NCI-H526 treated with DMSO at 0.1 percent for 48 hours (cell line): ENCODE measurements at places on chromosomes 6 and 20.

GRCh38 chr6:167031082-167031709 is 32.0 kb downstream of the CEP43 start:
- DNase-seq = no peak

GRCh38 chr20:57579898-57580447 is 19.1 kb downstream of the PCK1 start:
- peak; percentile 55 for DNase-seq

DNA sequence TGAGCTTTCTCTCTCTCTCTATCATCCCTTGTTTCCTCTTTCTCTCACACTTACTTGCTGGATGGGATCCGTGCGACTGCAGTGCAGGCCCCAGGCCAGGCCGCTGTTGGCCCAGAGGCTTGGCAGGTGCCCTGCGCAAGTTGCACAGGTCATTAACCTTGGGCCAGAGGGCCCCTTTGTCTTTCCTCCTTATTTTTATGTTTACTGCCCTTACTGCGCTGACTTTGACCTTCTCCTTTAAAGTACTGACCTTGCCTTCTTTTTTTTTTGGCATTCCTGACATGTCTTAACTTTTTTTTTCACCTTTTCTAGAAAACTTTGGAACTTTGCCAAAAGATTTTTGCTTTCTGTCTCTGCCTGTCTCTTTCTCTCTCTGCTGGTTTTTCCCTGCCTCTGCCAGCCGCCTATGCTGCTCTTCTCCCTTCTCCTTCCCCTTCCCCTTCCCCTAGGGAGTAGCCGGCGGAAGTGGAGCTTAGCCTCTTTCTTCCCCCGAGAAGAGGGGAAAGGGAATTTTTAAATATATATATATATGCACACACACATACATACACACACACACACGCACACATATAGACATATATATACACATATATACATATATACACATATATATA is 59.6 kb upstream of the CDH4 start:
- no peak for DNase-seq

- no peak for DNase-seq
Measured at GRCh38 chr6:167154291-167154690, 3.5 kb downstream of the GPR31 start.

- no peak for DNase-seq
Measured at GRCh38 chr6:157905590-157906342, 75.9 kb upstream of the SYNJ2 start.

GRCh38 chr20:36792422-36792821 is 18.9 kb upstream of the DSN1 start:
- peak; percentile 40 for DNase-seq

- DNase-seq = no peak
Measured at GRCh38 chr20:10453241-10453640, 18.1 kb downstream of the SLX4IP start.

DNA sequence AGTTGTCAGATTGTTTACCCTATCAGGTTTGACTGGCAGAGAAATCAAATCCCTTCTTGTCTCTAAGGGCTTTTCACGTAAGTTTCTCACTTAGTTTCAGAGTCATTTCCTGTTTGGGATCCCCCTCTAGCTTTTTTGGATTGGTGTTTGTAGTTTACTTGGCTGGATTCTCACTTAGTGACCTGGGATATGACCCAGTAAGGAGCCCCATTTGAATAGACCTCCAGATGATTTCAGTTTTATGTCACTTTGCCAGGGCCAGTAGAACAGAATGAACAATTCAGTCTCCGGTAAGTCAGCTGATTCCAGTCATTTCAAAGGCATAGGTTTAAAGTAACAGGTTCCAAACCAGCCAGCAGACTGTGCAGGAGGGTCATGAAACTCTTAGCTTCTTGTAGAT is 8.2 kb downstream of the FAM135A start:
- no peak for DNase-seq

DNA sequence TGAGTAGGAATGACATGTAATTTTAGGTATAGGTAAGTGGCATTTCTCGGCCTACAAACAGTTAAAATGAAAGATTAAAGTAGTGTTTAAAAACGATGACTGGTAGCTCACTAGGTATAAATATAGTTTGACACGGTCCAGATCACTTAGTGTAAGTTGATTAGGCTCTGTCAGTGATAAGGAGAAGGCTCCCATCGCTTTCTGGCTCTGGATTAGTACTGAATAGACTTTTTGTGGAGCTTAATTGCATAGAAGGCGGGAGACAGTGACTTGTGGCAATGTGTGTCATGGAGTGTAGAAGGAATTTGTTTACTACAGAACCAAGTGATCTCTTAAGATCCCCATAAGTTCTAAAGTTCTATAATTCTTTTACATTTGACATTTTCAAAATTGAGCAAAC is 6.7 kb downstream of the PYGB start:
- DNase-seq = no peak

GRCh38 chr20:48686238-48687116 is 141.3 kb downstream of the PREX1 start:
- no peak for DNase-seq

DNA sequence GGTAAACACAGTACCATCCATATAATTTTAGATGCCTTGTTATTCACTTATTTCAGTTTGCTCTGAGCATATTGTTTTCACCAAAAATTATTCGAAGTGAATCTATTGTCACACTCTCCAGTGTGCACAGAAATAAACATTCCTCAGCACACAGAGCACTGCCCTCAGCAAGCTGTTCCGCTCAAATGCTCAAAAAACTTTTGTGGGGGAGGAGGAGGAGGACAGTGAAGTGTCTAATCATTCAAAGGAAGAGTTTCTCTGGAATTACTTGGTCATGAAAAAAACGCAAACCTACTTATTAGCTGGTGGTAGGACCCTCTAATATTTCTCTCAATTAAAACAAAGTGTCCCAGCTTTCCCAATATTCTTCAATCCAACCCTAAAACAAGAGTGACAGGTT is 88.3 kb downstream of the DTNBP1 start:
- DNase-seq = no peak

DNA sequence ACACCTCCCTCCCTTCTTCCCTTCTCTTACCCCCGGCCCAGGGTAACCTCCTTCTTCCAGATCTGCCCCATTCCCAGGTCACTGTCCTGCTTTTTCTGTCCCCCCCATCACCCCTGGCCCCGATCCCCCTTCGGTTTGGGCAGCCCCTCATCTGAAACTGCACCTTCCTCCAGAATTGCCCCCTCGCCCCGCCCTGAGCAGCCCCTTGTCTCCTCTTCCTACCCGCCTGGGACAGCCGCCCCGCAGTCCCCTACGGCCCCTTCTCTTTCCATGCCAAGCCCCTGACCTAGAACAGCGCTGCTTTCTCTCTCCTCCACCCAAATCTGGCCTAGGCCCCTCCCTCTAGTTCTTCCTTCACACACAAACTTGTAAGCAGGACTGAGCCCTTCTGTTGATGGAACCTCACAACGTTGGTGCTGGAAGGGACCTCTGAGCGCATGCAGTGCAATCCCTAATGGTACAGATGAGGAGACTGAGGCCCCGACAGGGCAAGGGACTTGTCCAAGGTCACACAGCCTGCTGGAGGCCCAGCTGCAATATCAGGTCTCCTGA is 630 bp downstream of the PPP2R5D start:
- DNase-seq = no peak

GRCh38 chr6:45605971-45606370 is 228.2 kb upstream of the SUPT3H start:
- no peak for DNase-seq

- DNase-seq = no peak
Measured at GRCh38 chr6:106379951-106380350, 19.4 kb downstream of the CRYBG1 start.

DNA sequence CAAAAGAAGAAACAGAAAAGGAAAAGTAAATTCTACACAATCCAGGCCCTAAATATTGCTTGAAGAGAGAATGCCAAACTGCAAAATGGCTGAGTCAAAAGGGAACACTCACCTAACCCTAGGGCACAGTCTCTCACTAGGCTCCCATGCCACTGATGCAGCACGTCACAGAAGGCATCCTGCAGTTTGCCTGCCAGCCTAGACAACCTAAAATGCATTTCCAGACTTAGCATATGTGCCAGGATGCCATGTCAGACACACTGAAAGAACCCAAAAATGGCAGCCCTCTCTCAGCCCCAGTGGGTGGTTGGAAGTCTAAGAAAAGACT is 10.6 kb upstream of the SIRPD start:
- no peak for DNase-seq

DNA sequence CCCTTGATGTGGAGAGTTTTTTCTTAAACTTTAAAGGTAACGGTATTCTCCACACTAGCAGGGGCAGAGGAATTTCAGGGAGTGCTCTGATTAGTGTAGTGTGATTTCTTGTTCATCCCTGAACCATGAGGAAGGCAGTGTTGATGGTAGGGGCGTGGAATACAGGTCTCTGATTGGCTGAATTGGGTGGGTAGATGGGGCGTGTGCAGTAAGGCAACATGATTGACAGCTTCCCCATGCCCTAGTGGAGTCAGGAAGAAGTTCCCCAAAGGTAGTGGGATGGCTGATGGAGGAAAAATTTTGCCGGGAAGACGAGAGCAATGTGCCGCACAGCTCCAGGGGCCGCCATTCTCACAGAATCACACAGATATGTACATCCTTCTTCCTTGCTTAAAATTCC is 97.4 kb upstream of the SALL4 start:
- DNase-seq = no peak

GRCh38 chr6:22765015-22765414 is 195.6 kb downstream of the HDGFL1 start:
- no peak for DNase-seq

- no peak for DNase-seq
Measured at GRCh38 chr6:10526156-10526555, 5.0 kb downstream of the GCNT2 start.

DNA sequence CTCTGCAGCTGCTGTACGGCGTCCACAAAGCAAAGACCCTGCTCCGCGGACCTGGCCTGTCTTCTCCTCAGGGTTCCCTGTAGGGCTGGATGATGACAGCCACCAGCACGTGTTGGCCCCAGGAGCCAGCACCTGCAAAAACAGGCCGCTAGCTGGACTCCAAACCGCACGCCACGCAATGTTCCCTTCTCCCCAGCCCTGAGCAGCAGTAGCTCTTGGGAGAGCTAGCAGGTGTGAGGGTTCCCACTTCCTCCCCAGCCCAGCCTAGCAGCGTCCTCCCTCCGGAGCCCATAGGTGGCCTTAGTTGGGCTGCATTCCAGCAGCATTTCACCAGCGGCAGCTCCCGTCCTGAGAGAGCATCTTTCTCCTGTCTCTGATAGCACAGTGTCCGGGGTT is 42.3 kb downstream of the DACT2 start:
- DNase-seq = no peak

DNA sequence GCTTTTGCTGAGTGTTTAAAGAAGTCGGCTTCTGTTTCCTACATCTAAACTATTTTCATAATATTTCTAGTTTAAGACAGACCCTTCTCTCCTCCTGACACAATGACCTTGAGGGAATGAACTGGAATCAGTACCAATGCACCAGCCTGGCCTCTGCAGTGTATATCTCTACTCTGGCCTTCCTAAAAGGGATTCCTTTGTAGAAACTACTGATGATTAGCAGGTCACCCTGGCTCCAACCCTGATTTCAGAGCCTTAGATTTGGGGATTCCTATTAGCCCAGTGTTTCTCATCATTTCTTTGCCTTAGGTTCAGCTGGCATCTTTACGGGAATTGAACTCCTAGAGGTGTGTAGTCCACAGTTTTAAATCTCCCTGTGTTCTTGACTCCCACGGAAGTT is 75.4 kb downstream of the ADGRB3 start:
- DNase-seq = no peak

GRCh38 chr6:152218887-152219286 is 411.4 kb downstream of the ESR1 start:
- DNase-seq = no peak

DNA sequence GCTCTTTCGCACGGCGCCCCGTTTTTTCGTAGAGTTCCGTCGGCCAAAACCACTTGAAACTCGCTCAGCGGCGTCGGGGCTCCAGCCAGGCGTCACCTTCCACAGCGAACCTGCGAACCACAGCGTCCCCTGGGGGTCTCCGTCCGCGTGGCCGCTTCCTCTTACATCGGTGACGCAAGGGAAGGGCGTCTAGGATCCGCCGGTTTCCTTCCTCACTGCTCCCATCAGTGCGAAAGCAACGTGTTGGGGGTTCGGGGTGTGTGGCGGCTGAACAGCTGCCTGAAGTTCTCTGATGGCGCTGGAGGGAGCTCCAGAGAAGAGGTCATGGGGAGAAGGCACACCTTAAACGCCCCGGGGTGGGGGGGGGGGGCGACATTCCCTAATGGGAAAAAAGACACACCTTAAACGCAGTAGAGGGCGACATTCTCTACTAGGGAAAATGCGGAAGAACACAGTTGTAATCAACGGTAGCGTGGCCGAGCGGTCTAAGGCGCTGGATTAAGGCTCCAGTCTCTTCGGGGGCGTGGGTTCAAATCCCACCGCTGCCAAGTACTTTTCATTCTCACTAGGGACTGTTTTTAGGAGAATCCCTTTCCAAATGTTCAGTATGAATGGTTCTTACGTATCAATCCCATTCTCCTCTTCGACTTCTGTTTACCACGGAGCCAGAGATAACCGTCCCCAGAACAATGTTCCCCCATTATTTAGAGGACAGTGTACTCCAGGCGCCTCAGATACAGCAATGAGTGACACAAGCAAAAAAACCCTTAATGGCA is 16.4 kb downstream of the ZNF311 start:
- DNase-seq = no peak

GRCh38 chr20:23449421-23449820 is 3.3 kb downstream of the CST11 start:
- DNase-seq = no peak

DNA sequence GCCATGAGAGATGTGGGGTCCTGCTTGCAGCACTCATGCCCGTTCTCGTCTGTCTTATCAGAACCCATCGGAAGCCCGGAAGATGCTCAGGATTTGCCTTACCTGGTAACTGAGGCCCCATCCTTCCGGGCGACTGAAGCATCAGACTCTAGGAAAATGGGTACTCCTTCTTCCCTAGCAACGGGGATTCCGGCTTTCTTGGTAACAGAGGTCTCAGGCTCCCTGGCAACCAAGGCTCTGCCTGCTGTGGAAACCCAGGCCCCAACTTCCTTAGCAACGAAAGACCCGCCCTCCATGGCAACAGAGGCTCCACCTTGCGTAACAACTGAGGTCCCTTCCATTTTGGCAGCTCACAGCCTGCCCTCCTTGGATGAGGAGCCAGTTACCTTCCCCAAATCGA is 8.3 kb downstream of the PI16 start:
- DNase-seq = no peak

DNA sequence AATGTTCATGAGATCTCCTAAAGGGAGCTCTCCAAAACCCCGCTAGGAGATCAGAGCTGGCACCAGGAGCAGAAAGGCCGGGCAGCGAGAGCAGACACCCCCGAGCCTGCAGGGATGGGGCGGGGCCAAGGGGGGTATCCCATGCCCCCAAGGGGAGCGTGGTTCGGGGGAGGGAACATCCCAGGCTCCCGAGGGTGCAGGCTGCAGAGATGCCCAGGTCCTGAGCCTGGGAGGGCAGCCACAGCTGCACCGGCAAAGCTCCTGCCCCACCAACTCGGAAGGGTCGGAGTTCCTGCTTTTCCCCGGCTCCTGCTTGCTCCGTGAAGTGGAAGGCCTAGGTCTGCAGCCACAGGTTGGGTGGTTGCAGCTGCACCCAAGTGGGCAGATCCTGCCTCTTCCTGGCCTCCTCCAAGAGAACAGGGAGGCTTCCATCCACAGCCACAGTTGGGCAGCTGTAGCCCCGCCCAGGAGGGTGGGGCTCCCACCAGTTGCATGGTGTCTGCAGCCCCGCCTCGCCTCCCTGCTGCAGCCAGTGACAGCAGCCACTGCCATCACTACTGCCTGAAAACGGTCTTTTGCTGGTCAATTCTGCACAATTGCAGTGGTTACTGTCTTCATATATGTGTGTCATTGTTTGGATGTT is 13.4 kb upstream of the GMNN start:
- DNase-seq = no peak

GRCh38 chr6:148370176-148370575 is 27.5 kb downstream of the SASH1 start:
- no peak for DNase-seq

- no peak for DNase-seq
Measured at GRCh38 chr6:84618046-84618752, 146.2 kb downstream of the TBX18 start.
